T-helper 17 cell (primary cell): ENCODE measurements at places on chromosomes 6 and 20. TPM values are rescaled to one million over a fixed set of nuclear protein-coding genes. Genes with fewer than 3 reads are reported as not detected.

- H3K36me3 ChIP-seq: peaks cover 2% of the 10 kb centered on the region
- no peak overlapping the region for H3K27ac ChIP-seq
- H3K27me3 ChIP-seq: peaks cover 71% of the 10 kb centered on the region
- no peaks in the 10 kb centered on the region for H3K4me1 ChIP-seq
These were observed 243.7 kb downstream of the MYLK4 start for GRCh38 chr6:2507016-2507415.

GRCh38 chr20:48849299-48849698 is 21.5 kb upstream of the PREX1 start:
- no peak overlapping the region for H3K4me3 ChIP-seq
- H3K27ac ChIP-seq: no peak overlapping the region
- H3K27me3 ChIP-seq: peaks cover 5% of the 10 kb centered on the region
- H3K36me3 ChIP-seq: no peaks in the 10 kb centered on the region
- peaks cover 17% of the 10 kb centered on the region for H3K4me1 ChIP-seq

- no peaks in the 10 kb centered on the region for H3K27me3 ChIP-seq
- no peaks in the 10 kb centered on the region for H3K36me3 ChIP-seq
- H3K4me3 ChIP-seq: no peak overlapping the region
- peaks cover 21% of the 10 kb centered on the region for H3K4me1 ChIP-seq
- no peak for DNase-seq
These were observed 105.9 kb downstream of the UST start for GRCh38 chr6:148852688-148853087.

GRCh38 chr6:167824591-167825331 is 1.9 kb upstream of the AFDN start:
- H3K4me3 ChIP-seq: peak overlapping the region; percentile 92
- peak overlapping the region; percentile 88 for H3K27ac ChIP-seq
- DNase-seq: no peak
- peaks cover 16% of the 10 kb centered on the region for H3K27me3 ChIP-seq
- H3K36me3 ChIP-seq: peaks cover 2% of the 10 kb centered on the region

MAP3K5 gene
- 40.3 TPM for total RNA-seq

DNA sequence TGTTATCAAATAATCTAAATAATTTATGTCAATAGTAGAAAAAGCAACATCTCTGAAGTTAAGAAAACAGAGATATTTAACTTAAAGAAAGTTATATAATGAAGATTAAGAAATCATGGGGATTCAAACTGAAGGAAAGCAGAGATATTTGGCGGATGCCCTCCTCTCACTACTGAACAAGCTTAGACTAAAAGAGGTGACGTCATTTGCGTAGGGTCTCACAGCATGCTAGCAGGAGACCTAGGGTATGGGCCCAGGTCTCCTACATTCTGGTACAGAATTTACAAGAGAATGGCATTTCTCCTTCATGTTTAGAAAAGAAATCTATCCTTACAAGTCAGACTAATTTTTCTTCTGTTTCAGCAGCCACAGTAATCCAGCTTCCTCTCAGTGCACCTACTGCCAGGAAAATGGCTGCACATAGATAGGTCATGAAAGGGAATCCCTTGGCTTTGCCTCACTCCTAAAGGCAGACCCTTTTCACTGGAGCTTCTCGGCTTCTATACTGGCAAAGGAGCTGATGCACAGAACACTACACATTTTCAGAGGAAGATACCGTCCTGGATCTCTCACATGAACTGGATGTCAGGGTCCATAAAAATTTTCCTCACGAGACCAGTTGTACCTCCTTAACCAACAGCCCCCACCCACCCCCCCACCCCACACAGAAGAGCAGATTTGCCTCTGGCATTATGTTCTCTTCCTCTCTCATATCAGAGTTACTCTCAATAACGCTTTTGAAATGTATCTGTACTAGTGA is 41.8 kb upstream of the DST start:
- no peak overlapping the region for H3K4me3 ChIP-seq
- DNase-seq: no peak
- no peaks in the 10 kb centered on the region for H3K4me1 ChIP-seq
- no peak overlapping the region for H3K27ac ChIP-seq
- H3K27me3 ChIP-seq: no peaks in the 10 kb centered on the region

ENPP4 gene
- total RNA-seq: 4.6 TPM

- no peaks in the 10 kb centered on the region for H3K36me3 ChIP-seq
- no peaks in the 10 kb centered on the region for H3K27me3 ChIP-seq
- peak; percentile 69 for DNase-seq
- H3K27ac ChIP-seq: peak within 1 kb of the TSS; percentile 54
These were observed at the start of gene NECAB3 for GRCh38 chr20:33674294-33675135. Gene NECAB3 (minus strand): TSS chr20:33674428. CDS start chr20:33674352, 76 bp downstream.

GRCh38 chr6:124371974-124372475 is 568.4 kb downstream of the NKAIN2 start:
- H3K4me1 ChIP-seq: no peaks in the 10 kb centered on the region
- no peak overlapping the region for H3K4me3 ChIP-seq
- no peak for DNase-seq
- H3K36me3 ChIP-seq: no peaks in the 10 kb centered on the region
